ENCODE measurements at places on chromosomes 3 and 15. TPM values are rescaled to one million over a fixed set of nuclear protein-coding genes. Genes with fewer than 3 reads are reported as not detected.

- DNase-seq = no peak
- H3K27me3 ChIP-seq = no peaks in the 10 kb centered on the region
- H3K36me3 ChIP-seq = no peaks in the 10 kb centered on the region
- H3K4me3 ChIP-seq = no peak overlapping the region
- H3K4me1 ChIP-seq = no peaks in the 10 kb centered on the region
Measured at GRCh38 chr3:158470944-158471638, 99.9 kb upstream of the MLF1 start.

DNA sequence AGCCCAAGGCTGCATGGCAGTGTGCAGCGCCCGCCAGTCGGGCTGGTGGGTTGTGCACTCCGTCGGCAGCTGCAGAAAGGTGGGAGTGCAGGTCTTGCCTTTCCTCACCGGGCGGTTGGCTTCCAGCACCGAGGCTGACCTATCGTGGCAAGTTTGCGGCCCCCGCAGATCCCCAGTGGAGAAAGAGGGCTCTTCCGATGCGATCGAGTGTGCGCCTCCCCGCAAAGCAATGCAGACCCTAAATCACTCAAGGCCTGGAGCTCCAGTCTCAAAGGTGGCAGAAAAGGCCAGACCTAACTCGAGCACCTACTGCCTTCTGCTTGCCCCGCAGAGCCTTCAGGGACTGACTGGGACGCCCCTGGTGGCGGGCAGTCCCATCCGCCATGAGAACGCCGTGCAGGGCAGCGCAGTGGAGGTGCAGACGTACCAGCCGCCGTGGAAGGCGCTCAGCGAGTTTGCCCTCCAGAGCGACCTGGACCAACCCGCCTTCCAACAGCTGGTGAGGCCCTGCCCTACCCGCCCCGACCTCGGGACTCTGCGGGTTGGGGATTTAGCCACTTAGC lies 4.3 kb downstream of the ISL2 start:
- H3K27me3 ChIP-seq = peaks cover 98% of the 10 kb centered on the region
- H3K36me3 ChIP-seq = no peaks in the 10 kb centered on the region
- DNase-seq = no peak

DNA sequence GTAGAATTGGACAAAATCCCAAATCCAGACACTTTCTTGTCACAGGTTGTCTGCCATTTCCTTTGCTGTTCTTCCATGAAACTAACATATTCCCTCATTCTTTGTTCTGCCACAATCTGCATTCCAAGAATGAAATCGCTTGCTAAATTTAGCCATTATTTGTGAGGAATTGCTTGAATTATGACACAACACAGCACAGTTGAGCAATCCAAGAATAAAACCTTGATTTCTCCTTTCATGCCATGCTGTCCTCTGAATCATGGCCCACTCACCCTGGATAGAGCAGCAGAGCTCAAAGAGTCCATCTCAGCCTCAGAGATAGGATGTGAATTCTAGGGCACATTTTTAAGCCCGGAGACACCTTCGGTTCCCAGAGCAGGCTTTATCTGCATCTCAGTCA lies 35.2 kb upstream of the GREM1 start:
- no peaks in the 10 kb centered on the region for H3K36me3 ChIP-seq
- no peak overlapping the region for H3K27ac ChIP-seq
- H3K4me3 ChIP-seq = no peak overlapping the region
- DNase-seq = no peak
- no peaks in the 10 kb centered on the region for H3K4me1 ChIP-seq

DNA sequence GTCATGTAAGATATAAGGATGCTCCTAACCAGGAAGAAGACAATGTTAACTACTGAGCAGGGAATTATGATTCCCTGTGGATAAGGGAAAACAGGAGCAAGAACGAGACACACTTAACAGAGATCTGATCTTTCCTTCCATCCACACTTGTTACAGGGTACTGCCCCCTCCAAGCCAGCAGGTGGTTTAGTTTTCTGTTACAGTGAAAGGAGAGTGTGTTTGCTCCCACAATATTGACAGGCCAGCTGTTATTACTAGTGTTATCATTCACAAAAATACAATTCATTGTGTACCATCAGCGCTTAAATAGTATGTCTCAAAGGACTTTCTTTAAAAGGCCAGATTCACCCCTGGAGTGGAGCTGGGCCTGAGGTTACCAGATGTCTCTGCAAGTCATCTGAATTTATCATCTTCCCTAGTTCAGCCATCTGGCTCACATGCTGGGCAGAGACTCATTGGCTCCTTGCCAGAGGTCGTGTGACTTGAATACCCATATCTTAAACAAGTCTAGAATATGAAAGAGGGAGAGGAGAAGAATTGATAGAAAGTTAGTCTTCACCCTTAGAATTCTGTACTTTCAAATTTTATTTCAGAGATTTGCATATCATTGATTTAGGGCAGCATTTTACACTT lies 16.8 kb upstream of the FMN1 start:
- no peaks in the 10 kb centered on the region for H3K36me3 ChIP-seq
- no peaks in the 10 kb centered on the region for H3K4me1 ChIP-seq
- no peak overlapping the region for H3K4me3 ChIP-seq
- H3K27ac ChIP-seq = no peak overlapping the region
- peak; percentile 64 for DNase-seq
- H3K27me3 ChIP-seq = no peaks in the 10 kb centered on the region

DNA sequence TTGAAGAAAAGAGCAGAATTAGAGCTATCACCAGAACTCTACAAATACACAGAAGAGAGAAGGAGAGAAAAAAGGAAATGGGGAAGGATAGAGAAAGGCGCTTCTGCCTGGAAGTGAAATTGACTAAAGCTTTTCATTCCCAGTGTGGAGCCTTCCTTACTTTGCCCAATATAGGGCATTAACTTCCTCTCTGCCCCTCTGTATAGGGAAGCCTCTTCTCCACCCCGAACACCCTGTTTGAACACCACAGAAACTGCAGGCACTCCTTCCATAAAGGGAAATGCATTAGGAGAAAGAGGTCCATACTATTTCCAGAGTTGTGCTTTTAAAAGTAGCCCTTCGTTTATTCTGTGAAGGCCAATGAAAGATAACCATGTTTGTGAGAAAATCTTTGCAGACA lies 248.5 kb downstream of the RAP2B start:
- no peaks in the 10 kb centered on the region for H3K4me1 ChIP-seq
- H3K27ac ChIP-seq = no peak overlapping the region
- DNase-seq = no peak
- no peaks in the 10 kb centered on the region for H3K36me3 ChIP-seq

GRCh38 chr15:49707598-49707997 lies 86.8 kb downstream of the DTWD1 start:
- H3K4me1 ChIP-seq = no peaks in the 10 kb centered on the region
- no peak overlapping the region for H3K27ac ChIP-seq
- no peak overlapping the region for H3K4me3 ChIP-seq
- H3K27me3 ChIP-seq = no peaks in the 10 kb centered on the region

- H3K27me3 ChIP-seq = no peaks in the 10 kb centered on the region
- H3K36me3 ChIP-seq = no peaks in the 10 kb centered on the region
- no peaks in the 10 kb centered on the region for H3K4me1 ChIP-seq
- no peak for DNase-seq
Measured at GRCh38 chr3:150825916-150826377, 63.0 kb upstream of the SIAH2 start.

TFG gene
- polyA plus RNA-seq = 159 TPM

DNA sequence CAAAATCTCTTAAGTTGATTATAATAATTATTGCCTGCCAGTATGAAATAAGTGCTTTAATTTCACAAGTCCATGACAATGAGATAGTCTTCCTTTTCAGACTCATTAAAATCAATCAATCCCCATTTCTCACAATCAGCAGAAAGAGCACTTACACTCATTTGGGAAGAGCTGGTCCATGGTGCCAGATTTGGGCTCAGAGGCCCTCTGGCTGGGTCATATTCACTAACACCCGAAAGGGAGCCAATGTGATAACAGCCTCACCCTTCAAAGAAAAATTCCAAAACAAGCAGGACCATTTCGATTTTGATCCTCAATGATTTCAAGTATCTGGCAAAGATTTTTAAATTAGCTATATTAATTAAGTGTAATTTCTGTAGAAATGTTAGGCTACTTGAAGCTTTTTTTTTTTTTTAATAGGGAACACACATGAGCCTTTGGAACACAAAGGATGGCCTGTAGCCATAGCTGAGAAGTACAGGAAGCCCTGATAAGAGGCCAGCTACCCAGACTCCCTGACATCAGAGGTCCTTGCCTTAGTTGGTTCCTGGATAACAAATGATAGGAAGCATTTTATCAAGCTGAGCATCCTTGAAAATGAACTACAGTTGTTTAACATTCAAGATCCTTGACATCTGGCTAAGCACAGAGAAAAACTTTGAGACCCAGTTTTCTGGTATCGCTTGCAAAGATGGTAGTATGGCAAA lies 17.1 kb downstream of the MCF2L2 start:
- H3K27ac ChIP-seq = no peak overlapping the region
- no peaks in the 10 kb centered on the region for H3K27me3 ChIP-seq
- H3K4me3 ChIP-seq = no peak overlapping the region
- DNase-seq = no peak
- no peaks in the 10 kb centered on the region for H3K4me1 ChIP-seq
- no peaks in the 10 kb centered on the region for H3K36me3 ChIP-seq

GRCh38 chr15:23561914-23562313 lies 3.6 kb upstream of the MKRN3 start:
- H3K4me3 ChIP-seq = no peak overlapping the region
- H3K36me3 ChIP-seq = no peaks in the 10 kb centered on the region
- no peak for DNase-seq
- peaks cover 3% of the 10 kb centered on the region for H3K27me3 ChIP-seq

DOCK3 gene
- 0.81 TPM for polyA plus RNA-seq

- peak overlapping the region; percentile 58 for H3K4me3 ChIP-seq
- peaks cover 5% of the 10 kb centered on the region for H3K4me1 ChIP-seq
- H3K27me3 ChIP-seq = no peaks in the 10 kb centered on the region
- no peaks in the 10 kb centered on the region for H3K36me3 ChIP-seq
- H3K27ac ChIP-seq = peak overlapping the region; percentile 90
Measured at GRCh38 chr3:171769461-171769860, 40.8 kb downstream of the PLD1 start.

DNA sequence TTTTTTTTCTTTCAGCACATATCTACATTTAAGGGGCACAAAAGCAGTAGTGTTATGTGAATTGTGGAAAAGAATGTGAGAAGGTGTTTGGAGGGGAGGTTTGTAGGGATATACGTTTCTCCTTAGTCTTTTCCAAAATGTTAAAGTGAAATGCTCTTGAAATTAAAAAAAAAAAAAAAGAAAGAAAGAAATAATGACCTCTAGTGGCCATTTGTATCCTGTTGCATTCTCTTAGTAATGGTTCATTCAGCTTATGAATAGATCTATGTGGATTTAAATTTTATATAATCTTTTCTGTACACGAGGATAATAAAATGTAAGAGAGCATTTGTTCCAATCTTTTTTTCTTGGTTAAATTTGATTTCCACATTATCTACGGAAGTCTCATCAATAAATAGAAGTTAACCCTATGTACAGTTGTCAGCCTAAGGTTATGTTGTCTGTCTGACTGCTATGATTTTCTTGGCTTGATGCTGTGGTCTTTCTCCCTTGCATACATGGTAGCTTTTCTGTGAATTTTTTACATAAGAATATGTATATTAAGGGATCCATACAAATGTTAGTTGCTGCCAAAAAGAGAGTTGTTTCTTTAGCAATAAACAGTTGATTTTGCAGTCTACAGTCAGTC lies 1.7 kb downstream of the P2RY13 start:
- H3K27ac ChIP-seq = no peak overlapping the region
- no peak for DNase-seq
- no peak overlapping the region for H3K4me3 ChIP-seq
- no peaks in the 10 kb centered on the region for H3K4me1 ChIP-seq
- no peaks in the 10 kb centered on the region for H3K36me3 ChIP-seq

IL5RA gene
- polyA plus RNA-seq = 0.28 TPM

IMPG2 gene
- polyA plus RNA-seq = 0.57 TPM

GRCh38 chr3:132284781-132285619 lies 32.2 kb upstream of the ACP3 start:
- no peaks in the 10 kb centered on the region for H3K27me3 ChIP-seq
- H3K4me1 ChIP-seq = peaks cover 19% of the 10 kb centered on the region
- peak overlapping the region; percentile 10 for H3K4me3 ChIP-seq

LMOD3 gene
- polyA plus RNA-seq = 0.18 TPM

GRCh38 chr15:94107652-94108051 lies 123.7 kb upstream of the MCTP2 start:
- H3K4me3 ChIP-seq = no peak overlapping the region
- H3K27ac ChIP-seq = no peak overlapping the region
- peaks cover 5% of the 10 kb centered on the region for H3K4me1 ChIP-seq
- H3K27me3 ChIP-seq = no peaks in the 10 kb centered on the region
- DNase-seq = no peak
- no peaks in the 10 kb centered on the region for H3K36me3 ChIP-seq

DNA sequence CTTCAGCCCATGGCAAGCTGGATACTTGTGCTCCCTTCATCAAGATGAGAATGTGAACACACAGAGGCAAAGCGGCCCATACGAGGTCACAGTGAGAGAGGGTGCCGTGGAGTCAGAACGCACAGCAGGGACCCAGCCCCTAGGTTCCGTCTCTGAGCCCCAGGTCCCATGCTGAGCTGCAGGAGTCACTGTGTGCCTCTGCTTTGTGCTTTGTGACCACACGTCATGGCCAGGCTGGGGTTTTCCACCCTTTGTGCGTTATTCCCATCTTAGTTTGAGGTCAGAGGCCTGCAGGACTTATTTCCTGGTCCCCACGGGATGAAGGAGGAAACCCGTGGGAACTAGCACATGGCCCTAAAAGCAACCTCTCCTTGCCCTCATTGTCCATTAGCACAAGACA lies 140.3 kb downstream of the TJP1 start:
- no peak for DNase-seq
- H3K27me3 ChIP-seq = no peaks in the 10 kb centered on the region
- H3K27ac ChIP-seq = no peak overlapping the region

SLC24A5 gene
- polyA plus RNA-seq = not detected

GRCh38 chr3:8875836-8876235 lies 87.4 kb downstream of the RAD18 start:
- H3K27ac ChIP-seq = no peak overlapping the region
- DNase-seq = no peak
- H3K27me3 ChIP-seq = no peaks in the 10 kb centered on the region
- H3K4me3 ChIP-seq = no peak overlapping the region
- H3K36me3 ChIP-seq = peaks cover 2% of the 10 kb centered on the region
- H3K4me1 ChIP-seq = peaks cover 7% of the 10 kb centered on the region

- no peak overlapping the region for H3K27ac ChIP-seq
- no peaks in the 10 kb centered on the region for H3K4me1 ChIP-seq
- no peak for DNase-seq
- no peaks in the 10 kb centered on the region for H3K36me3 ChIP-seq
- no peak overlapping the region for H3K4me3 ChIP-seq
Measured at GRCh38 chr3:163717377-163717776, 1360.9 kb downstream of the SI start.

DNA sequence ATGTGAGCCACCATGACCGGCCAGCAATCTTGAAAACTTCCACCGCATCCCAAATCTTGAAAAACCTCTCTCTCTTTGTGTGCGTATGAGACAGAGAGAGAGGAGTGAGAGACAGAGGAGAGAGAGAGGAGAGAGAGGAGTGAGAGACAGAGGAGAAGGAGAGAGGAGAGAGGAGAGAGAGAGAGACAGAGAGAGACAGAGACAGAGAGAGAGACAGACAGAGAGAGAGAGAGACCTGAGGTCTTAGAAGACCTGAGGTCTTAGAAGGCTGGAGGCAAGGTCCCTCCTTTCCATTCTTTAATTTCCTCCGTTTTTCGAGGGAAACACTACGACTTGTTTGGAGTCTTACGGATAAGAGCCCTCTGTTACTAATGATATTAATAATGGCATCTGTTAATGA lies 39.5 kb downstream of the TMEM40 start:
- H3K36me3 ChIP-seq = no peaks in the 10 kb centered on the region
- H3K27ac ChIP-seq = no peak overlapping the region
- no peak overlapping the region for H3K4me3 ChIP-seq
- H3K4me1 ChIP-seq = peaks cover 6% of the 10 kb centered on the region
